ENCODE measurements at places on chromosomes 6 and 20. TPM values are rescaled to one million over a fixed set of nuclear protein-coding genes. Genes with fewer than 3 reads are reported as not detected.
A peak's percentile ranks its signal among the peaks of the same experiment; 100 is the strongest.

CLVS2 gene
- total RNA-seq: not detected

GRCh38 chr6:143775336-143775735 lies 67.8 kb upstream of the LTV1 start:
- no peaks in the 10 kb centered on the region for H3K27me3 ChIP-seq
- H3K27ac ChIP-seq: no peak overlapping the region
- no peaks in the 10 kb centered on the region for H3K36me3 ChIP-seq
- no peak overlapping the region for H3K4me3 ChIP-seq

GRCh38 chr6:107488174-107488874 lies 1.6 kb upstream of the SOBP start:
- H3K27me3 ChIP-seq: peaks cover 35% of the 10 kb centered on the region
- peak overlapping the region; percentile 58 for H3K4me3 ChIP-seq
- no peak overlapping the region for H3K27ac ChIP-seq
- no peak for DNase-seq
- no peaks in the 10 kb centered on the region for H3K36me3 ChIP-seq

- H3K4me1 ChIP-seq: no peaks in the 10 kb centered on the region
- no peaks in the 10 kb centered on the region for H3K27me3 ChIP-seq
- H3K36me3 ChIP-seq: no peaks in the 10 kb centered on the region
Observed at GRCh38 chr6:17204533-17204932, 76.6 kb upstream of the RBM24 start.

GRCh38 chr20:53208110-53208832 lies 236.1 kb downstream of the TSHZ2 start:
- H3K36me3 ChIP-seq: no peaks in the 10 kb centered on the region
- DNase-seq: no peak
- H3K27me3 ChIP-seq: peaks cover 70% of the 10 kb centered on the region
- no peak overlapping the region for H3K4me3 ChIP-seq
- no peak overlapping the region for H3K27ac ChIP-seq
